ENCODE measurements at places on chromosomes 1 and 21.

DNA sequence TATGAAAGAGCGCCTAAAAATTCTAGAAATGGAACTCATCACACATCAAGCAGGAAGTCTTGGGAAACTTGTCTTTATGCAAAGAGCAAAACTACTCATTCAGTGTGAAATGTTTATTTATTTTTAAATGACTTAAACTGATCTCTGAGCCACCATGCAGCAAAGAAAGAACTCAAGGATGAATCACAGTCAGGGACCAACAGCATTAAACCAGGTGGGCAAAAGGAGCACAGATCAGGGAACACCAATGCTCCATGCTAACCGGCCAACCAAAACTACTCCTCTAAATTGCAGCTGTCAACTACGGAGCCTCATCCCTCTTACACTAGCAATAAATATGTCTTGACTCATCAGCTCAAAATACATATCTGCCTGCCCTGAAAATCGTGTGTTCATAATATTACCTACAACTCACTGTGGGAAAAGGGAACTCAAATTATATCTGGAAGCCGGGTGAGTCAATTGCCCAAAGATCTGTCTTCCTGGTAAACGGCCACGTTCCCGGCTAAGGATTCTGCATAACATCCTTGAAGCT lies 129.2 kb downstream of the PTPN14 start:
- DNase-seq: no peak

DNA sequence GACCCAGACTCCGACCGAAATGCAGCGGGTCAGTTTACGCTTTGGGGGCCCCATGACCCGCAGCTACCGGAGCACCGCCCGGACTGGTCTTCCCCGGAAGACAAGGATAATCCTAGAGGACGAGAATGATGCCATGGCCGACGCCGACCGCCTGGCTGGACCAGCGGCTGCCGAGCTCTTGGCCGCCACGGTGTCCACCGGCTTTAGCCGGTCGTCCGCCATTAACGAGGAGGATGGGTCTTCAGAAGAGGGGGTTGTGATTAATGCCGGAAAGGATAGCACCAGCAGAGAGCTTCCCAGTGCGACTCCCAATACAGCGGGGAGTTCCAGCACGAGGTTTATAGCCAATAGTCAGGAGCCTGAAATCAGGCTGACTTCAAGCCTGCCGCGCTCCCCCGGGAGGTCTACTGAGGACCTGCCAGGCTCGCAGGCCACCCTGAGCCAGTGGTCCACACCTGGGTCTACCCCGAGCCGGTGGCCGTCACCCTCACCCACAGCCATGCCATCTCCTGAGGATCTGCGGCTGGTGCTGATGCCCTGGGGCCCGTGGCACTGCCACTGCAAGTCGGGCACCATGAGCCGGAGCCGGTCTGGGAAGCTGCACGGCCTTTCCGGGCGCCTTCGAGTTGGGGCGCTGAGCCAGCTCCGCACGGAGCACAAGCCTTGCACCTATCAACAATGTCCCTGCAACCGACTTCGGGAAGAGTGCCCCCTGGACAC lies 534 bp downstream of the C1orf56 start:
- DNase-seq: no peak

DNA sequence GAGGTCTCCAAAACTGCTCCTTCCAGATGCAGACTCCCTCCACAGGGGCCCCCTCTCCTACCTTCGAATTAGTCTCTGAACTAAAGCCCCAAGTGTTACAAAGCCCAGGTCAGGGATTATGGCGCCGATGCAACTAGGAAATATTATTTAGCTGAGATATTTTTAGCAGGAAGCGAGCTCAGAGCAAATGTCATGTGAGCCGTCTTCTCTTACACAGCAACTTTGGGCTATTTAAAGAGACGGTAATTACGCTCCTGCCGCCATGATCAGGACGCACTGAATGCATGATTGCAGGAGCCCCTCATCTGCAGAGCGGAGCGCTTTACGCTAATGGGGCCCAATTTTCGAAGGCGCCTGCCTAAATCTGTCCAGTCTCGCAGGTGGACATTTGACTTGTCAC lies 55.3 kb upstream of the TARDBP start:
- no peak for DNase-seq

DNA sequence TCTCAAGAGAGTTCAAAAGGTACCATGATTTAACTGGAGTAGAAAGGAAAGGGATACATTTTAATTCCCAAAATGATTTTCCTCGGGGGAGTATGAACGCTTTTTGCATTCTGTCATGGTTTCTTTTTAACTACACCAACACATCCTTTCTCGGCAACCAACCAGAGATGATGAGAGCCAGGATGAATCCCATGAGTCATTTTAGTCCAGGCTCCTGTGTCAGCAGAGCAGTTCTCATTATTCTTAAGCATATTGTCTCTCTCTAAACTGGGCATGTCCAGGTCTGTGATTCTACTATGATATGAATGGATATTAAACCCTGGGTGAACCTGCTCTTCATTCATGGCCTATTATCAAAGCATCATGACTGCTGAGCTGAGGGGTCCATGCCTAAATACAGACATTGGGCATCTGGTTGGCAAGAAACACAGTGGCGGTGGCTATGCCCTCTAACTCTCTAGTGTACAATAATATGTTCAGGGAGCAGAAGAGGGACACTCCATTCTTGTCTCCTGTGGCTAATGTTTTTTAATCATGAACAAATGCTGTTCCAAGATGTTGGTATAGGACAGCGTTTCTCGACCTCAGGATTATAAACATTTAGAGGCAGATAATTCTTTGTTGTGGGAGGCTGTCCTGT lies 124.3 kb upstream of the ESRRG start:
- no peak for DNase-seq

DNA sequence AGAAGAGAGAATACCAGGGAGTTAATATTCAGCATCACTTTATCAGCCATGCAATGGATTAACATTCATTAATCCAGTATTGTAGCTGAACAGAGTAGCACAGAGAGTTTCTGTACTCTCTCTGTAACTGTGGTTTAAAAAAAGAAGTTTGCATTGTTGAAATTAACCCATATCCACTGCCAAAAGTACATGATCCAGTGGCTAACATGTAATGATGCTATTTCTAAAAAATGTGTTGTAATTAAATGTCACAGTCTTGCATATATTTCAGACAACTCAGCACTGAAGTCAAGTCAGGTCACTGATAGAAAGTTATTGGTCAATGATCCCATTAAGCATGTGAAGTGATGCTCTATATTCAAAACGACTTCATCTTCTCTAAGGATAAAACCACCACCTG lies 141.3 kb downstream of the NRIP1 start:
- DNase-seq: no peak

DNA sequence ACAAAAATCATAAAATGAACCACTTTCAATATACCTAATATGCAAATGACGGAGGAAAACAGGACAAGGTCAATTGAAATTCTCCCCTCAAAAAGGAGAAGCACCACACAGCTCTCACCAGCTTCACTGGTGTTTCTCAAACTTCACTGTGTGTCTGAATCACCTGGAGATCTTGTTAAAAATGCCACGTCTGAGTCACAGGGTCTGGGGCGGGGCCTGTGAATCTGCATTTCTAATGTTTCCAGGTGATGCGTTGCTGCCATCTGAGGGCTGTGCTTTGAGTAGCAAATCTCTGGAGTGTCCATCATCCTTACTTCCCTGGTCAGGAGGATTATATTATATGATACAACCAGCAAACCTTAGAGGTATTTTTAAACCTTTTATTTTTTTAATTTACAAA lies 9.0 kb downstream of the CLDN19 start:
- DNase-seq: no peak

- DNase-seq: no peak
Measured at GRCh38 chr1:99843760-99844159, 6.4 kb upstream of the AGL start.

GRCh38 chr1:89041119-89041641 lies 18.5 kb upstream of the GBP3 start:
- DNase-seq: no peak

DNA sequence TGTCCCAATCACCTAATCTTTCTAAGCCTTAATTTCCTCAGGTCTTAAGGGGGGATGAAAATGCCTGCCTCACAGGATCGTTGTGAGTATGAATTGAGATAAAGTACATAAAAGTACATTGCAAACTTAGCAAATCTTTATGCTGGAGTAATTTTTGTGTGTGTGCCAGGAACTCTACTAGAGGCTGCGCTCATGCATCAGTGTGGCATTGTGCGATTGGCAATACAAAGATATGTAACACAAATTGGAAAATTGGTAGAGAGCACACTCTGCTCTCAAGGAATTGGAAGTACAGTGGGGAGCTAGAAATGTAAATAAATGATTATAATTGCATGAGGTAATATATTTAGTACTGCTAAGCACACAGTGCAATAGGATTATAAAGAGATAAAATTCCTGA lies 398.3 kb downstream of the DUSP10 start:
- no peak for DNase-seq
